ENCODE measurements at places on chromosomes 4 and X.

GRCh38 chrX:129769467-129770154, 10.1 kb upstream of the SASH3 start:
- peak; percentile 74 for DNase-seq

- no peak for DNase-seq
Observed at GRCh38 chr4:4521731-4522130, 20.1 kb downstream of the STX18 start.

GRCh38 chr4:82561786-82562563, at the start of gene TMEM150C:
Gene TMEM150C (minus strand): TSS chr4:82561988. CDS start chr4:82504657, 57,331 bp downstream.
- DNase-seq = no peak

DNA sequence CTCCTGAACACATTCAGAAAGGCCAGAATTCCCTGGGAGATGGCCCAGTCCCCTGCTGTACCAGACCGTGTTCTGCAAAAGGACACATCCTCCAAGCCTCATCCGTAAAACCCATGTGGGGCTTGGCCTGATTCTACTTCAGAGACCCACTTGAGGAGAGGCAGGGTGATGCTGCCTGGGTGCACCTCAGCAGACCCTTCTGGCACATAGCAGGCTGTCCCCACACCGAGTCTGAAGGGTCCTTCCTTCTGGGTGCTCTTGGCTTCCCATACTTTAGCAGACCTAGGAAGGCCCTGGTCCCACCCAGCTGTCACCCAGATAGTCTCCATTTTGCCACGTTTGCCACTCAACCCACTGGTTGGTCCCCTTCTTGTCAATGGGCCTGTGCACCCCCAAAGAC, 270.1 kb upstream of the AGTR2 start:
- no peak for DNase-seq

DNA sequence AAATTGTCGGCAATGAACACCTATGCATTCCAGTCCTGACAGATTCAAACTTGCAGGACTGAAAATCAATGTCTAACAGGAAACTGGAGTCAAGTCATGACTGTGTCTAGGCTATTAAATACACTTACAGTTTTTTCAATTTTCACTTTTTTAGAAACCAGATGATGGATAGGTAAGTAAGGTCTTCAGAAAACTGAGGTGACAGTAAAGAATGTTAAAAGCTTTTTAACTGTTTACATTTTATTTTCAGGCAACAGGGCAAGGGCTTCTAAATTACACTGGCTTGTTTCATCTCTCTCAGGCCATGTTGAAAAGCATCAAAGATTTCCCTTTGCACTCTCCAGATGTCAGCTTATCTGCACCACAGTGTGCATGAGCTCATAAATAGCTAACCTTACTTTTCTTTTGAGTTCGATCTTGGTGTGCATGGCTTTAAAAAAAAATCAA, 65.2 kb downstream of the SEC24D start:
- DNase-seq = no peak

- DNase-seq = no peak
Observed at GRCh38 chr4:83552083-83552482, 16.2 kb downstream of the GPAT3 start.

GRCh38 chr4:69727426-69727825, 33.0 kb downstream of the SULT1B1 start:
- no peak for DNase-seq

GRCh38 chrX:82658492-82658891, 849.6 kb upstream of the POU3F4 start:
- DNase-seq = no peak

DNA sequence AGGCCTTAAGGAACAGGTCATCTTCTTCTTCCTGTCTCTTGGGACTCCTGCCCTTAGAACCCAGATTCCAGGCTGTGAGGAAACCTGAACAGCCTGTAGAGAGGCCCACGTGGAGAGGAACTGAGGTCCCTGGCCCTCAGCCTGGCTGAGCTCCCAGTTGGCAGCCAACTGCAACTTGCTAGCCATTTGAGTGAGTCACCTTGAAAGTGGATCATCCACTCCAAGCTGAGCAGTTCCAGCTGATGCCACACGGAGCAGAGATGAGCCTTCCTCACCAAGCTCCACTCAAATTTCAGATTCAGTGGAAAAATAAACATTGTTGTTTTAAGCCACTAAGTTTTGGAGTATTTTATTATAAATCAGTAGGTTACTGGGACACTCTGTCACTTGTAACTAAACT, 392.5 kb downstream of the BCOR start:
- no peak for DNase-seq

DNA sequence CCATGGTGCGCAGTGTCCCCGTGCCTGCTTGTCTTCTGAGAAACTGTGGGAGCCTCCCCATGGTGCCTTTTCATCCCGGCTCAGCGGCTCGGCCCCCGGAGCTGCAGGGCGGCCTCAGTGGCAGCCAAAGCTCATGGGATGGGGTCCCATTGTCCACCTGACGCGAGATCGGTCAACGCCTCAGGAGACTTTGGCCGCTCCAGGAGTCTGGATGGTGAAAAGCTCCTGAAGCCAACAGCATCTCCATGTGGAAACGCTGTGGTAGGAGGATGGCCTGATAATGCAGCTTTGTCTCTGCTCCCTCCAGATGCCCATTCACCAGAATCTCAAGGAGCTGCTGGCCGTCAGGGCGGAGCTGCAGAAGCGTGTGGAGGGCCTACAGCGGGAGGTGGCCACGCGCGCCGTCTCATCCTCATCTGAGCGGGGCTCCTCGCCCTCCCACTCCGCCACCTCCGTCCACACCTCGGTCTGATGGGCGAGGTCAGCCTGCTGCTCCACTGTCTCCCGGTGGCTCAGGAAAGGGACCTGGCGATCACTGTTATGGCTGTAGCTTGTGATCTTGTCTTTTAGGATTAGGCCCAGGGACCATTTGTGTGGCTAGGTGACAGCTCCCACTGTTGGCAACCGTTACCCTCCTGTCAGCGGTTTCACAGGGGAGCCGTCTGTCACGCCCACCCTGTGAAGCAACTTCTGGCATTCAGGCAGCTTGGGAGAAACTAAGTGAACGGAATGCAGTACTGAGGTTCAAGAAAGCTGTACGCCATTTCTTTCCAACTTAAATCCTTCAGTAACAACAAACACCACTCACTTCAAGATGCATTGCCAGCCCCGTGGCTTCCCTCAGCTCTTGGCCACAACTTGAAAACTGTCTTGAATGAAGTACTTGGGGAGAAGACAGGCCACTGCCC, 69.3 kb downstream of the MTMR1 start:
- no peak for DNase-seq

DNA sequence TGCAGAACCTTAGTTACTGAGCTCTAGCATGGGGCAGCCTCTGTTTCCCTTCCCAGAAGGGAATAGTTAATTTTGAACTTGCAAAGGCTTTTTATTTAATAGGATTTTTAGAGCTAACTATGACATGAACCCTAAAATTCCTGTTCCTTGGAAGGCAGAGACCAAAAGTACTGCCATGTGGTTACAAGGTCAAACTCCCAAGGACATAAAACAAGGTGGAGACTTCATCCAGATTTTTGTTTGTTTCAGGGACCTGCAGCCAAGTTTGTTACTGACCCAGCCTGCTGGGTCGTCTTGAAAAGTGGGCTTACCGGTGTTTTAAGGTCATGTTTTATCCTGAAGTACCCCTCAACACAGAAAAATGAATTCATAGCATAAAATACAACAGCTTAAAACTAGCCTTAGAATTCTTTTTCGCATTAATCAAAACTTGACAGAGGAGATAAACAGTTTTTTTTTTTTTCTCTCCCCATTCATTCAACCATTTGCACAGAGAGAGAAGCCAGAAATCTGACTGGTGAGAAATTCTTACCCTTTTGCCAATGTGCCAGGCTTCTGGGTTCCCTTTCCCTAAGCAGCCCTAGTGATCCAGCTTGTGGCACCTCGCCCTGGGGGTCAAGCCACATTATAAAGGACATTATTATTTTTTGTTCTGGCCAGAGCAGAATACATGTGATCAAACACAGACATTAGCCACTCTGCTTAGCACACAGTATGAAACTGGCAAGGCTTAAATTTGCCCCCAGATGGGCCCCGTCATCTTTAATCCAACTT, 21.5 kb upstream of the GRPEL1 start:
- DNase-seq = no peak

DNA sequence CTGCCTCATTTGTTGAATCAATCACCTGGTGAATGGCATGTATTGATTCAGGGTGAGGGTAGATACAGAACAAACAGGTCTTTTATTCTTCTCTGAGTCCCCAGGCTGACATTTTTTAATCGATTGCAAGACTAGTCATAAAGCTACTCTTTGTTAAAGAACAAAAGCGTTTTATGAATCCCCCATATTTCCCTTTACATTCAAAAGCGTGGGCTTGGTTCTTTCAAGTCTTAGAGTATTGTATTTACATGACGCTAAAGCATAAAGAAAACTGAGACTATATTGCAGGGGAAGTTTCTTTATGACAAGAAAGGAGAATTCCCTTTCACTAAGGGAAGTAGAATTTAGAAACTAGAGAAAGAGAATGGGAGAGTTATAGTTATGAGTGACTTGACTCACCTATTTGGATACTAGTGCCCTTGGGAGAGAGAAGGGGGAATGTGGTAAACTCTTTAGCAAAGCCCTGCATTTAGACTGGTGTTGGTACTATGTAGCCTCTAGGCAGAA, 69.3 kb upstream of the PDE5A start:
- no peak for DNase-seq

GRCh38 chrX:31820430-31821210, 748.8 kb upstream of the FTHL17 start:
- DNase-seq = no peak

GRCh38 chrX:155056877-155057792, 13.8 kb downstream of the CMC4 start:
- peak; percentile 21 for DNase-seq

DNA sequence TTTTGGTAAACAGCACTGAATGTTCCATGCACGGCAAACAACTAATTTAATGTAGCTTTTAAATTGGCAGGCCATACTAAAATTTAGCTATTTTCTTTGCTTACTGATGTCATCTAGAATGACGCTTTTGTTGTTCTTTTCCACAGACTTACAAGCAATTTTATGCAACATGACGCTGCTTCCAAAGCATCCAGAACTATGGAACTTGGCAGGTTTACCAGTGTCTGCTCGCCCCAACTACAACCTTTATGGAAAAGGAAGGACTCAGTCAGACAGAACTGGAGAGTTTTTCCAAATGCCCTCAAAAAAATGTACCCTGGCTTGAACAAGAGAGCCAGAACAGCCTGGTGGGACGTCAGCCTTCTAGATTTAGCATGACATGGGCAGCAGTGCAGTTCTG, 58.7 kb downstream of the ANOS1 start:
- no peak for DNase-seq

DNA sequence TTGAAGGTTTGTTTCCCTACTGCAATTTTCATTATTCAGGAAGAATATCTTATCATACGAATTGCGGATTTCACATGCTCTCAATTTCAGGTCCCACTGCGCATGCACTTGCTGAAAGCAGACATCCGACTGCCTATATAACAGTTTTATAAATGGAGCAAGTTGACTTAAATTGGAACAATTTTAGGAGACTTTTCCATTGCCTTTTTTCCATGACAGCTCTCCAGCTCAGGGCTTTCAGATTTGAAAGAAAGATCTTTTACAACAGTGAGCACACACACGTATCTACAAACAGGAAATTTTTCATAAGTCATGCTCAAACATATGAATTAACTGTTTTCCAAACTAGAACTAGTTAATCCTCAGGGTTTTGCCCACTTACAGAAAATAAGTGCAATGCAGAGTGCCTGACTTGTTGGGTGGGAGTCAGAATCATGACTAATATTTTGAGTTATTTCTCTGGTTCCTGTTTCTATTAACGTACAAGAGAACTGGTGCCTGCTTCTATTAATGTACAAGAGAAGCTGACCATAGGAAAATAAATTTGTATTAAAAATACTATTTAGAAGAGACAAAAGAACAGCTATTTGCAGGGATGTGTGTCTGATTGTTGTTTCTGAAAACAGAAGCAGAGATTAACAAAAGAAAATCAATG, 137.9 kb downstream of the GPC3 start:
- DNase-seq = no peak

GRCh38 chrX:49308604-49309269, 5.3 kb downstream of the GAGE10 start:
- DNase-seq = no peak

DNA sequence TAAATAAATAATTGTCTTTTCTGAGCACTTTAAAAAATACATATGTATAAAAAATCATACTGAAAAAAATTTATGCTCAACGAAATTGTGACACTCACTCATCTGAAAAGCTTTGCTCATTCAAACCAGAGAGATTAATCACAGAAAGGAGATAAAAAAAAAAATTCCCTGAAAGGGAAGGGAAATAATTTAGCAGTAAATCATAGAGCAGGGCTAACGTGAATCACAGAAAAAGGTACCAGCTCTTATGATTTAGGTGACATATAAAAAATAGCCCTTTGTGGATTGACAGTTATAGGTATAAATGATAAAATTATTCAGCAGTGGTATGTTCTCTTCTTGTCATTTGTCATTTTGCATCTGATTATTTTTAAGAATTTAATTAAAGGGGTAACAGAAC, 552.7 kb upstream of the TENM3 start:
- no peak for DNase-seq

DNA sequence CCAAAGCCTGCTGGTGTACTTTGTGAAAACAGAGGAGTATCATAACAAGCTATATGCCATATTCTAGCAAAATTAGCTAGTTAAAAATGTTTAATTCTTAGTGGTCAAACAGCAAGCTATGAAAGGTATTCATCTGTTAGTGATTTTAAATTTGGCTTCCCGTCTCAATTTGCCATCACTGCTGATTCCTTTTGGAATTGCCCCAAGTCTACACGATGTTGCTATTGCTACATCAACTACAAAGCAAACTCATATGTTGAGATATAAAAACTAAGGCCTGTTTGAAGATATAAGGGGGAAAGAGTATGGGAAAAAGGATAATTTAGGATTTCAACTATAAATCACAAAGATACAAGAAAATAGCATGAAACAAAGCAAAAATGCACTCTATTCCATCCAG, 146.1 kb downstream of the COL25A1 start:
- DNase-seq = no peak

Data from stimulated activated CD4-positive, alpha-beta T cell treated with anti-CD3 and anti-CD28 coated beads, Interleukin-1b, Interleukin-23, amount 100 ng/mL, for 48 hours (primary cell).